ENCODE measurements at places on chromosomes 6 and 20.

DNA sequence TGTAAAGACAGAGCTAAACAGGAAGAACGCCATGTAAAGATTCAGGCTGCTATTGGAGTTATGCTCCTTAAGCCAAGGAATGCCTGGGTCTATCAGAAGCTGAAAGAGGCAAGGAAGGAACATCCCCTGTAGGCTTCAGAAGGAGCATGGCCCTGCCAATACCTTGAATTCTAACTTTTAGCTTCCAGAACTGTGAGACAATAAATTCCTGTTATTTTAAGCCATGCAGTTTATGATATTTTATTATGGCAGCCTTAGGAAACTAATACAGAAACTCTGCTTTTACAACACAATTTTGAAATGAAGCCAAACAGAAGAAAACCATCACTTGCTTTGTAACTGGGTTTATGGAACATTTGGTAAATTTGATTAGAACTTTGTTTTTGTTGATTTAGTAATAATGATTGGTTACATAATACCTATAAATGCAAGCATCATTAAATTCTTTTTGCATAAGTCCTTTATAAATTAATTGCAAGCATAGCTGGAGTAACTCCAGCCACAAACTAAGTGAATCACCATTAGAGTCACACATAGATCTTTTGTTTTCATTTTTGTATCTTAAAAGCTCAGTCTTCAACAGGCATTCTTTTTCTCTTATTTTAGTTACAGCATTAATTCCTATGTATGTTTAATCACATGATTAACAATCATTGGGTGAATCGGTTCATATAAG, 33.5 kb upstream of the TSPYL1 start:
- DNase-seq, result no peak

DNA sequence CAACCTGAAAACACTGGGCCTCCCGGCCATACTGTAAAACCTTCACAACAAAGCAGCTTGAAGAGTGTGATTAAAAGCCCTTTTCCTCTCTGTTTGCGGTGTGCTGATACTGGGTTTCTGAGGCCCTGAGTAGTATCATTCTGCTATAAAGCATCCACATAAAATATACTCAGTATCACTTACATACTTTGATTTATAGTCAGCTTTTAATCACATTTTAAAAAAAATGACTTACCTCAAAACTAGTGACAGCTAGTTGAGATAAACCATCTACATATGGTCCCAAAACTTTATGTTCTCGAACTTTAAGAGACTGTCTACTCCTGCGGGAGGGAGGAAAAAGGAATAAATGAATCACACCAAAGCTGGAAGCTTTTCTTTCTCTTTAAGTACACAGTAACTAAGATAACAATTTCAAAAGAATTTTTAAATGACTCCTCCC, 135.7 kb downstream of the KIF13A start:
- DNase-seq, result no peak

- no peak for DNase-seq
Observed at GRCh38 chr20:47851774-47852173, 66.5 kb upstream of the SULF2 start.

- no peak for DNase-seq
Observed at GRCh38 chr6:154548130-154548830, 37.8 kb upstream of the CNKSR3 start.

- no peak for DNase-seq
Observed at GRCh38 chr6:46923476-46923875, 1.7 kb upstream of the ADGRF5 start.

- no peak for DNase-seq
Observed at GRCh38 chr6:170237999-170238740, 52.7 kb downstream of the DLL1 start.

DNA sequence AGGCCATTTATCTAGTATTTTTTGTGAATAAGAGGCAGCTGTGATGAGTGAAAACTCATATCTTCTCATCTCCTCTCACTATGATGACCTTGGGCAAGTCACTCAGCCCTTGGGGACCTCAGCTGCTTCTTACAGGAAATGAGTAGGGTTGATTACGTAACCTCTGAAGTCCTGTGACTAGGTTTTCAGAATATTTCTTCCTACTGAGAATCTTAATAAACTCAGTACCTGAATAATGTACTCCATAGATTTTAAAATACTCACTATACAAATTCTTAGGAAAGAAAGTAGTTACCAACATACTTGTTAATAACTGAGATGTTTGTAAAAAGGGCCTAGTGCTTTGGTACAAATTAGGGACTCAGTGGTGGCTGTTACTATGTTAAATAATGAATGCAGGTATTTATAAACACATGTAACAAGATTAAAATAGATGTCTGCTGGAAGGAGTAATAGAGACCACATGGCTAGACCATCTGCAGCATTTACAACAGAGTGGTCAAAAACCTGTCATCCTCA, 60.9 kb downstream of the RPRD1B start:
- peak; percentile 62 for DNase-seq

DNA sequence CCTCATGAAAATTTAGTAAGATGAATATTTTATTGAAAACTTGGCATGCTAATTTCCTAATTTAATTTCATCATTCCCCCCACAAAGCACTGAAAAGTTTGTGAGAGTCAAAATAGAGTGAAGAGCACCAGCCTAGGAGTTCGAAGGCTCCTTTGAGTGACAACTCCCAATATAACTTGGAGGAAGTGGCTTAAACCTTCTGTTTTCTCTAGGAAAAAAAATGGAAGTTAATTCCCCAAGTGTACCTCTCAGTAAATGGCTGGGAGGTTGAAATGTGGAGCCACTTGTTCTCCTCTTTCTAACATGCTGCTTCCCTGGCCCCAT, 107.3 kb downstream of the MAP3K7 start:
- DNase-seq, result no peak

DNA sequence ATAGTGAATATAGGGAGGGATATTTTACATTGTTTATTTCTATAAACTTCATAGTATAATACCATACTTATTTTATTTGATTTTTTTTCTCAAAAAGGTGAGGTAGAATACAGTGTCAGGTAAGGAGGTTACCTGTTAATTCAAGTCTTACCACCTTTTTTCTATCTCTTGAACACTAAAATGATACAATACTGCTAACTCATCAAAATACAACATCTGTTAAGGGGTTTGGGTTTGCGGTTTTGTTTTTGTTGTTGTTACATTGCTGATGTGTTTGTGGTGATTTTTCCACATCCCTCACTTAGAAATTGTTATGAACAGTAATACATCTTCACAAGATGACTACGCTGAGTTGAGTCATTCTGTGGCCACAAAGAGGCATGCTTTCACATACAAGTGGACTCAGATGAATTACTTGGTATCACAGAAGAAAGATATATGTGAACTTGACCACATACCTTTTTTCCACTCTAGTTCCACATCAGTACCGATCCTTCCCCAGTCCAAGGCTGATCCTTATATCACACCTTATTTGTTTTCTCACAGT, 139.4 kb upstream of the ID4 start:
- DNase-seq, result no peak

- no peak for DNase-seq
Observed at GRCh38 chr20:58702161-58702510, 9.5 kb downstream of the NPEPL1 start.

GRCh38 chr6:89736893-89737292, 82.7 kb downstream of the MDN1 start:
- DNase-seq, result no peak

GRCh38 chr20:1579488-1579887, 22.0 kb upstream of the SIRPD start:
- no peak for DNase-seq

DNA sequence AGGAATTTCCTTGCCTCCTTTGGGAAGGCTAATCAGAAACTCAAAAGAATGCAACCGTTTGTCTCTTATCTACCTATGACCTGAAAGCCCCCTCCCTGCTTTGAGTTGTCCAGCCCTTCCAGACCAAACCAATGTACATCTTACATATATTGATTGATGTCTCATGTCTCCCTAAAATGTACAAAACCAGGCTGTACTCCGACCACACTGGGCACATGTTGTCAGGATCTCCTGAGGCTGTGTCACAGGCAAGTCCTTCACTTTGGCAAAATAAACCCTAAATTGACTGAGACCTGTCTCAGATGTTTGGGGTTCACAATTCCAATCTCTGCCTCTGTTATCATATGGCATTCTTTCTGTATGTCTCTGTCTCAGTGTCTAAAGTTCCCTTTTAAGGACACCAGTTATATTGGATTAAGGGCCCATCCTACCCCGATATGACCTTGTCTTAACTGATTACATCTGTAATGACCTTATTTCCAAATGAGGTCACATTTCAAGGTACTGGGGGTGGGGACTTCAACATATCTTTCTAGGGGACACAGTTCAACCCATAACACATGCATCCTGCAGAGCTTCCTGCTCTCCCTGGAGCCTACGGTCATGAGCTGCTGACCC, 513.5 kb upstream of the JARID2 start:
- no peak for DNase-seq

DNA sequence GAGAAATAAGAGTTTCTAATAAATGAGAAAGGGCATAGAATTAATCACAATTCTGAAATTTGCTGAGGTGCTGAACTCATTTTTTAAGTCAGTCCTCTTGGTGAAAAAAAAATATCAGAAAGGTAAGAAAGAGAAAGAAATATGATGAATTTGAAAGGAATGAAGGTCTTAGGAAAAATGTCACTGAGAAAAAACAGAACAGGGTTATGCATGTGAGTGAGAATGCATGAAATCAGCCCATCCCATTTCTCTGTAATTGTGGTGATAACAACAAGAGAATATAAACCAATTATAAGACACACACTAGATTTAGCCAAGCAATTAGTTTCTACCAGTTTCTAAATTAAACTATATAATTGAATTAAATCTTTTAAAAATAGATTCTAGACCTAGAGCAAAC, 138.9 kb downstream of the TBX18 start:
- no peak for DNase-seq

DNA sequence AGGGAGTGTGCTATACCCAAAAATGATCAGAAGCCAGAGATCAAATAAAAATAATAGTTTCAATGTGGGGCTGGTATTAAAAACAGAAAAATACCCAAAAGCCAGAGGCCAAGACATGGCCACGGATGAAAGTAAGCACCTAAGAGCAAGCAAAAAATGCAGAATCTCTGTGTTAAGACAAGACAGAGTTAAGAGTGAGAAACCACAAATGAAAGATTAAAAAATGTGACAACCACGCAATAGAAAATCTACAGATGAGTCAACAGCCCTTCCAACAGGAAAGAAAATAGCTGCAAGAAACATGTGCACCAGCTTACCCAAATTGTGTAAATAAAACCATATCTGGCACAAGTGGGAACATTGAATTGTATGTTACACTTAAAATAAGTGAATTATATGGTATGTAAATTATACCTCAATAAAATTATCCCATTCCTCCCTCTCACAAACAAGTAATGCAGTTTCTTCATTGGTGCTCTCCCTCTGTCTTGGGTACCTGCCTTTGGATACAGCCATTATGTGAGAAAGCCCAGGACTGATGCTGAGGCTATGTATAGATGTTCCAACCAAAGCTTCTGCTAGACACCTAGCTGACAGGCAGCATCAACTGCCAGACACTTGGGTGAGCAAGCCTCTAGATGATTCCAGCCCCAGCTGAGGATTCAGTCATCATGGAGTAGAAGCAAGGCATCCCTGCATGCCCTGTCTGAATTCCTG, 55.3 kb upstream of the UFL1 start:
- peak; percentile 14 for DNase-seq

DNA sequence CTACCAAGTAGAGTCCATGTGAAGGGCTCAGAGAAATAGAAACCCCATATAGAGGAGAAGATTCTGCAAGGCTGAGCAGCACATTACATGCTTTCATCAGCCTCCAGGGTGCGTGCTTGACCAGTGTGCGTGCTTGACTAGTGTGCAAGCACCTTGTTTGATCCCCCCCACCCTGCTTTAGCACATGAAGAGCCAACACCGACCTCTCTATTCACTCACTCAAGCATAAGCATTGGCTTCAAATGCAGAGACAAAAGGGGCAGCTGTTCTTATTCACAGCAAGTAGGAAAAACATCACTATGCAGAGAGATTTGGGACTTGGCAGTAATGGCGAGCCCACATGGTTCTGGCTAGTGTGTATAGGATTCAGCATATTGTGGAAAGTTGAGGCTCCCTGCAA, 278.7 kb upstream of the RNF217 start:
- no peak for DNase-seq

- no peak for DNase-seq
Observed at GRCh38 chr6:148608199-148608951, 138.5 kb upstream of the UST start.

DNA sequence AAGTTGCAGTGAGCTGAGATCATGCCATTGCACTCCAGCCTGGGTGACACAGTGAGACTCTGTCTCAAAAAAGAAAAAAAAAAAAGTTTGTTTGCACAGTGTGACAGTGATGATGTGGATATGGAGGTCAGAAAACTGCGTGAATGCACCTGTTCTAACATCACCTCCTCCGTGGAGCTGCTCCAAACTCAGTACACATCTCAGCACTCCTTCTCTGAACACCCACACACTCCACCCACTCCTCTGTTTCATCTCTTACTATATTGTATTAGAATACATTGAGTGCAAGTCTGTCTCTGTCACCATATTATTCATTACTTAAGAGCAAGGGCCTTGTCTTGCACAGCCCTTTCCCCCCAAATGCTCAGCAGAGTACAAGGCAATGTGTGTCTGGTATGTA, 51.5 kb upstream of the ENPP4 start:
- no peak for DNase-seq

DNA sequence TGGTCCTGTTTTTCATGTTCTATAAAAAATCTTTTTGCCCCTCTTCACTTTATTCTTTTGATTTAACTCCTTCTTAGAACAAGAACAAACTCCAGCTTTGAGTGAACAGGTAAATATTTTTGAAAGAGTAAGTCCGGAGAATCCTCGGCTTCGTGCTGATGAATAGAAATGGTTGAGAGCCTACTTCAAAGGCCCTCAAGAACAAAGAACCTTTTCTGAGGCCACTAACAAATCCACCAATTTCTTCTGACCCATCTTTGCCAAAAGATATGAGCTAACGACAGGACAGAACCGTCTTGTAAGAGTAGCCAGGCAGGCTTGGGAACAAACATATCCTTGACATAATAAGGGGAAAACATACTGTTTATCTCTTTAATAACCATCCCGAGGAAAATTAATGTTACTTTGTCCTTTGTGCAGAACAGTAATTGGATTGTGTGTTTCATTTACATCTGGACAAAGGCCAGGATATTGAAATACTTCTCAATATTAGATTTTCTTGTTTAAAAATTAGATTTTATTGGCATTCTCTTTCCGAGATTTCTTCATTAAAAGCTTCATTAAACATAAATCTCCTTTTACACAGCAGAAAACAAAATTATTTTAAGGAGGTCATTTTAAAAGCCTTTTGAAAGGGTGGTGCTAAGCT, 52.9 kb downstream of the NOX3 start:
- DNase-seq, result no peak

GRCh38 chr6:168029459-168030217, 32.2 kb downstream of the KIF25 start:
- no peak for DNase-seq

DNA sequence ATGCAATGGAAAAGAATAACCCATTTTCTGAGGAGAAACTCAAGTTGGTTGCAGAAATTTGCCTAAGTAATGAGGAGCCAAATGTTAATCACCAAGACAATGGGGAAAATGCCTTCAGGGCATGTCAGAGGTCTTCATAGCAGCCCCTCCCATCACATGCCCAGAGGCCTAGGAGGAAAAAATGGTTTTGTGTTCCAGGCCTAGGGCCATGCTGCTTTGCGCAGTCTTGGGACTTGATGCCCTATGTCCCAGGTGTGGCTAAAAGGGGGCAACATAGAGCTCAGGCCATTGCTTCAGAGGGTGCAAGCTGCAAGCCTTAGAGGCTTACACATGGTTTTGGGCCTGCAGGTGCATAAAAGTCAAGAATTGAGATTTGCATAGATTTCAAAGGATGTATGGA, 485.9 kb downstream of the EYS start:
- no peak for DNase-seq

- no peak for DNase-seq
Observed at GRCh38 chr6:41736186-41736733, 852 bp upstream of the TFEB start.
